ENCODE measurements at places on chromosomes 7 and 10. TPM values are rescaled to one million over a fixed set of nuclear protein-coding genes. Genes with fewer than 3 reads are reported as not detected.

- H3K36me3 ChIP-seq: no peaks in the 10 kb centered on the region
- no peak for DNase-seq
- H3K27me3 ChIP-seq: no peaks in the 10 kb centered on the region
- H3K4me3 ChIP-seq: no peak overlapping the region
Observed at GRCh38 chr7:114790521-114790920, 131.4 kb upstream of the MDFIC start.

GRCh38 chr7:147605323-147605722 lies 985.2 kb upstream of the C7orf33 start:
- DNase-seq: no peak
- no peak overlapping the region for H3K4me3 ChIP-seq
- H3K36me3 ChIP-seq: no peaks in the 10 kb centered on the region
- no peak overlapping the region for H3K27ac ChIP-seq
- no peaks in the 10 kb centered on the region for H3K4me1 ChIP-seq

- peaks cover 21% of the 10 kb centered on the region for H3K4me1 ChIP-seq
- no peak overlapping the region for H3K27ac ChIP-seq
- no peak for DNase-seq
- no peaks in the 10 kb centered on the region for H3K27me3 ChIP-seq
Observed at GRCh38 chr10:122034149-122034756, 45.3 kb downstream of the TACC2 start.

The PRPS1L1 gene
- not detected for total RNA-seq

DNA sequence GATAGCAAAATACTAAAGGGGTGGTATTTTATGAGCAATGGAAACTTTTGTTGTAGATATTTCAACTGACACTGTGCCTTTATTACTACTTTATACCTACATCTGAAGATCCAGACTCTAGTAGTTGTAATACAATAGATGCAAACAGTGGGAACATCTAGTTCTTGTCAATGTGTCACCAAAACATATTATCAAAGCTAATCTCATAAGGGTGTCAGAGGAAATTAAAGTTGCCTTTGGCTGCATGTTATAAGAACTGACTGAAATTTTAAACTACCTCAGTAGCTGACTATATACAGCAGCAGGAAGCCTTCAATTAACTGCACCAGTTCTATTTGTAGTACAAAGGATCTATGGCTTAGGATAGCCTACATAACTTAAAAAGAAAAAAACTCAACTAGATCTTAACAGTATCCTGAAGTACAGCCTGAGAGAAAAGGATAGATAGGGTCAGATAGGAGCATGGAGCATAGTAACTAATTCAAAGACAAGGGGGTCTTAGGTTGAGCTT lies 30.9 kb downstream of the HDAC9 start:
- H3K4me3 ChIP-seq: no peak overlapping the region
- no peak for DNase-seq
- no peaks in the 10 kb centered on the region for H3K36me3 ChIP-seq
- peak overlapping the region; percentile 29 for H3K27ac ChIP-seq
- no peaks in the 10 kb centered on the region for H3K27me3 ChIP-seq

Measured in Panc1 (cell line).